GM12878 (cell line): ENCODE measurements at places on chromosomes 4 and X. TPM values are rescaled to one million over a fixed set of nuclear protein-coding genes. Genes with fewer than 3 reads are reported as not detected.

DNA sequence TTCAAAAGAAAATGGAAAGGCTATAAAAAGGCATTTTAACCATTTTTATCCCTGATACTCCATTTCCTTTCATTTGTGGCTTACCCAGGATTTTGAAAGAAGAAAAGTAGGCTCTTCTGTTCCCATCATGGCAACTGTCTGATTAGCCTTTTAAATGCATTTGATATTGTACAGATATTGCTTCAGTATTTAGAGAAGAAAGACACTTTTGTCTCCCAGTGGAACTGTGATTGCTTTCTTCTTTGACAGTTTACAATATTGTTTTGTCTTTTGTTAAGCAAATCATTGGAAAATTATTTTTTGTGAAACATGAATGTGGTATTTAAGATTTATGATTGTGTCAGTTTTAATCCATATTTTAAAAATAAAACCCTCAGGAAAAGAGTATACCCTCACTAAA, 297.4 kb upstream of the TACR3 start:
- no peak for DNase-seq
- no peaks in the 10 kb centered on the region for H3K4me1 ChIP-seq
- H3K4me3 ChIP-seq, result no peak overlapping the region
- H3K36me3 ChIP-seq, result no peaks in the 10 kb centered on the region
- no peak overlapping the region for H3K27ac ChIP-seq

DNA sequence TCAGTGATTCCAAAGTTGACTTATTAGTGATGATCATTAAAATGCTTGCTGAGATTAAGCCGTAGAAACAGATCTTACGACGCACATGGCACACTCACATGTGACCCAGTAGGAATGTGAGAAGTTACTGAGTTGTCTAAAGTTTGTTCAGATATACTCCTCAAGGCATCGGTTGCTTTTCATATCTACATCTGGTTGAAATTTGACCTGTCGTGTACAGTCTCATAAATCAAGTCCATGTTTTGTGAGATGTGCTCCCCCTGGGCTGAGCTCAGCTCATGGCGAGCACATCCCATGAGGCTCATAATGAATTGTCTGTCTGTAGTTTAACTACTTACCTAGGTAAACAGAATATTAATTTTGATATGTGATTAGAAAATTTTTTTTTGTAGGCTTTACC, 67.0 kb downstream of the TNIP2 start:
- H3K4me1 ChIP-seq, result peaks cover 34% of the 10 kb centered on the region
- H3K4me3 ChIP-seq, result no peak overlapping the region
- H3K36me3 ChIP-seq, result peaks cover 23% of the 10 kb centered on the region

The SAGE1 gene
- total RNA-seq, result 0.08 TPM in 1 of 2 replicates, not detected in the other

DNA sequence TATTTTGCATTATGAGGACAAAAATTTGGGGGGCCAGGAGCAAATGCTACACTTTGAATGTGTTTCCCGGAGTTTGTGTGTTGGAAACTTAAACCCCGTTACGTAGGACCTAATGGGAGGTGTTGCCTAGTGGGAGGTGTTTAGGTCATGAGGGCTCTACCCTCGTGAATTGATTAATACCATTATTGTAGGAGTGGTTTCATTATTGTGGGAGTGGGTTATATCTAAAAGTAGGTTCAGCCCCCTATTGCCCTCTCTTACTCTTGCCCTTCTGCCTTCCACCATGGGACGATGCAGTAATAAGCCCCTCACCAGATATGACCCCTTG, 15.5 kb downstream of the UBA6 start:
- no peak overlapping the region for H3K4me3 ChIP-seq
- no peak overlapping the region for H3K27ac ChIP-seq
- no peak for DNase-seq

The HTRA3 gene
- 0.08 TPM in 1 of 2 replicates, not detected in the other for total RNA-seq

DNA sequence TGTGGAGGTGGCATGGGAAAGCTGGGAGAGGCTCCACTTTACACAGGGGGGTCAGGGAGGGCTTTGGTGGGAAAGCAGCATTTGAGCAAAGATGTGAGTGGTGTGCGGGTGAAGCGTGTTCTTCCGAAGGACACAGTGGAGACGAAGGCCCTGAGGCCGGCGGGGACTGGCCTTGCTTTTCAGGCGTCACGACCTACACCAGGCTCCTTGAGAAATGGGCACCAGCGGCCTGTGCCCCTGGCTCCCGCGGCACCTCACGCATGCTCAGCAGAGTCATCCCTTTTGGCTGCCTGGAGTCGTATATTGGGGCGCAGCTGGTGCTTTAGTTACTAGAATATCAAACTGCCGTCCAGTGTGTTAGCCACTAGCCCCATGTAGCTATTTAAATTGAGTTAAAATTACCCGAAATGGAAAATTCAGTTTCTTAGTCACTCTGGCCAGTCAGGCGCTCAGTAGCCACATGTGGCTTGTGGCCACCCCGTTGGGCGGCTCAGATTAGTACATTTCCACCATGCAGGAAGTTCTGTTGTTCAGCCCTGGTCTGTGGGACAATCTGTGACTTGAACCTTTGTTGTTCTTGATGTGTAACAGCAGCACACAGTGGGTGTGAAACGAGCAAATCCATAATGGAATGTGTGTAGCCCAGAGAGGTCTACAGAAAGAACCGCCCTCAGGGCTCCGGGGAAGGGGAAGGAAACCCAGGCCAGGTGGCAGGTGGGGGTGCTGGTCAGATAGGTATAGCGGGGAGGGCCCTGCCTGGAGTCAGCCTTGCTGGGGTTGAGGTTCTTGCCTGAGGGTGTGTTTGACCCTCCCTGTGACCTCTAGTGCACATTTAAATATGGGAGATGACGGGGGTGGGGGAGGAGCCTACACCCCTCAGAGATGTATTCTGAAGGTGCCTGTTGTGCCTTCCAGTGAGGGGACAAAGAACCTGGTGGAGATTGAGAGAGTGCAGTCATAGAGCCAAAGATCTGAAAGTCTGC, 30.4 kb downstream of the TBC1D14 start:
- peak overlapping the region; percentile 13; the same call in 1 of the 2 replicates for H3K27ac ChIP-seq
- 0 out of 2 replicates have a peak overlapping the region, but pooled peaks have one; percentile 12 for H3K4me3 ChIP-seq
- no peaks in the 10 kb centered on the region for H3K27me3 ChIP-seq
- peaks cover 55% of the 10 kb centered on the region for H3K4me1 ChIP-seq

DNA sequence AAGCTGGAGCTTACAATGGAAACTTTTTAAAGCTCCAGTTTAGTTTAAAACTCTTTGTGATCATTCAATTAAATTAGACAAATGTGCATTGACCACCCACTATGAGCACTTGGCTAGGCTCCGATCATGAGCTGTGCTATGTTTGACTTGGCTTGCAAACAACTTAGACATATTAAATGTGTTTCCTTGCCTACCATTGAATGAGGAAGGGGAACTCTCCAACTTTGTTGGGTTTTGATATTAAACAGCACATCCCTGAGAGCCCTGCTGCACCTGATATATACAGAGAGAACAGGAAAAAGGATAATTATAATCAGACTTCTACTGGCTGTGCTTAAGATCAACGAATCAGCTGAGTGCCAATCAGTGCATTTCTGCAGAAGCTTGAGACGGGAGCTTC, 71.4 kb upstream of the ADGRL3 start:
- no peak overlapping the region for H3K4me3 ChIP-seq
- H3K27me3 ChIP-seq, result no peaks in the 10 kb centered on the region

- H3K4me1 ChIP-seq, result peaks cover 4% of the 10 kb centered on the region; the same call in 1 of the 2 replicates
- H3K36me3 ChIP-seq, result no peaks in the 10 kb centered on the region
- no peak overlapping the region for H3K4me3 ChIP-seq
- no peak overlapping the region for H3K27ac ChIP-seq
- no peak for DNase-seq
- H3K27me3 ChIP-seq, result no peaks in the 10 kb centered on the region; the same call in 1 of the 2 replicates
Measured at GRCh38 chr4:3707423-3708102, 58.6 kb upstream of the ADRA2C start.

GRCh38 chr4:102518703-102519131, 17.6 kb downstream of the NFKB1 start:
- H3K4me3 ChIP-seq, result no peak overlapping the region
- H3K36me3 ChIP-seq, result no peaks in the 10 kb centered on the region

DNA sequence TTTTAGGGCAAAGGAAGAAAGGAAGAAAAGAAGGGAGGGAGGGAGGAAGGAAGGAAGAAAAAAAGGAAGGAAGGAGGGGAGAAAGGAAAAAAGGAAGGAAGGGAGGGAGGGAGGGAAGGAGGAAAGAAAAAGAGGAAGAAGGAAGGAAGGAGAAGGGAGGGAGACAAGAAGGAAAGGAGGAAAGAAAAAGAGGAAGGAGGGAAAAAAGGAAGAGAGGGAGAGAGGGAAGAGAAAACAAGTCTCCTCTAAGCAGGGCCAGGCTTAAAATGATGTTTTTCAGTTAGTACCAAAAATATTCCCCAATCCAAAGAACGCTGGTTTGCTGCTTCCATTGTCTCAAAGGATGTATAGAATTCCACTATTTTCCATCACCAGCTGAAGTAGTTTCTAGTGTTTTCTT, 2.0 kb downstream of the TIGD4 start:
- H3K4me1 ChIP-seq, result peaks cover 5% of the 10 kb centered on the region
- no peak overlapping the region for H3K4me3 ChIP-seq
- H3K36me3 ChIP-seq, result no peaks in the 10 kb centered on the region
- H3K27ac ChIP-seq, result no peak overlapping the region

The LIMCH1 gene
- total RNA-seq, result 0.15 and 0.27 TPM in 2 replicates

DNA sequence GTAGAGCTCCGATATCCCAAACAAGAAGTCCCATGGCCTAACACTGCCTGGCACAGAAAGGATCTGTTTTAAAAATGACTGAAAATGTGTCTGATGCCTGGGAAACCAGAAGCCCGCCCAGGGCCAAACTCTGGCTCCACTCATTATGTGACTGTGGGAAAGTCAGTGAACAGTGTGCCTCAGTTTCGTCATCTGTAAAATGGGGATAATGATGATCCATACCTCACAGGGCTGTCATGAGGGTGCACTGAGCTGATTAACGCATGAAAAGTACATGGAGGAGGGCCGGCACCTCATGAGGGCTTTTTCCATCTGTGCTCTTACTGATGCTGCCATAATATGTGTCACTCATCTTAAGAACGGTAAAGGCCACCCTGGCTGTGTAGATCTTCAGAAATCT, 5.1 kb downstream of the SLC2A9 start:
- no peak overlapping the region for H3K4me3 ChIP-seq
- H3K27ac ChIP-seq, result no peak overlapping the region
- no peaks in the 10 kb centered on the region for H3K27me3 ChIP-seq
- H3K36me3 ChIP-seq, result no peaks in the 10 kb centered on the region

DNA sequence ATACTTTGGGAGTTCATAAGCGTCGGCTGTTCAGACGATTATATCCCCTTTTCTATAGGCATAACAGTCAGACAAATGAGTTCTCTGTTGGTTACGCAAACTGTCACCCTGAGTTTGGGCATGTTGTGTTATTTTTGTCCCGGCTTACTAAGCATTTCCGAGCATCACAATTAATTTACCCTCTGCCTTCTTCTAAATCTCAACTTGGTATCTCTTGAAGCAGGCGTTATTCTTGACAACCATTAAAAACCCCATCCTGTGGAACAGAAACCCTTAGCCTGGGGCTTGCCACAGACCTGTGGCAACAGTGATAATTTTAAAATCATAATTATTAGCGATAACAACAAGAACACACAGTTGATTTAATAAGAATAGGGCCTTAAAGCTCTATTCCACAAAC, 558.7 kb downstream of the INPP4B start:
- H3K4me1 ChIP-seq, result no peaks in the 10 kb centered on the region

The HMGN5 gene
- 11.1 and 13.7 TPM in 2 replicates for total RNA-seq

GRCh38 chr4:37132351-37132974, 112.1 kb upstream of the NWD2 start:
- H3K4me3 ChIP-seq, result no peak overlapping the region
- H3K36me3 ChIP-seq, result no peaks in the 10 kb centered on the region
- no peaks in the 10 kb centered on the region for H3K27me3 ChIP-seq
- no peak overlapping the region for H3K27ac ChIP-seq
- no peak for DNase-seq

GRCh38 chrX:42759881-42760280, 18.1 kb downstream of the PPP1R2C start:
- no peak for DNase-seq
- H3K4me1 ChIP-seq, result no peaks in the 10 kb centered on the region
- no peaks in the 10 kb centered on the region for H3K36me3 ChIP-seq
- no peak overlapping the region for H3K27ac ChIP-seq
- H3K4me3 ChIP-seq, result no peak overlapping the region

DNA sequence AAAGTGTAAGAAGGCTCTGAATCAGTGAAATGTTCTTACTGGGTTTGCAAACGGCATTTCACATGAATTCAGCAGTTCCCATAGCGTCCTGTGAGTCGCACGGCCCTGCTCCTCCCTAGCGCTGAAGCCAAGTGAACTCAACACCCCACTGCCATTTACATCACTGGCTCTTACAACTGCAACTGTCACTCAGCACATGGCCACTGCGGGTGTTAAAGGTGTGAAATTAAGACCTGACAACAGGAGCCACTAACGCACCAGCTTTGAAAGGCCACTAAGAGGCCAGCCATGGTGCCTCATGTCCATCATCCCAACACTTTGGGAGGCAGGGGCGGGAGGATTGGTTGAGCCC, 31.7 kb downstream of the RNF212 start:
- no peaks in the 10 kb centered on the region for H3K36me3 ChIP-seq
- H3K4me3 ChIP-seq, result no peak overlapping the region
- no peak overlapping the region for H3K27ac ChIP-seq
- H3K4me1 ChIP-seq, result no peaks in the 10 kb centered on the region
- H3K27me3 ChIP-seq, result no peaks in the 10 kb centered on the region
- DNase-seq, result no peak

DNA sequence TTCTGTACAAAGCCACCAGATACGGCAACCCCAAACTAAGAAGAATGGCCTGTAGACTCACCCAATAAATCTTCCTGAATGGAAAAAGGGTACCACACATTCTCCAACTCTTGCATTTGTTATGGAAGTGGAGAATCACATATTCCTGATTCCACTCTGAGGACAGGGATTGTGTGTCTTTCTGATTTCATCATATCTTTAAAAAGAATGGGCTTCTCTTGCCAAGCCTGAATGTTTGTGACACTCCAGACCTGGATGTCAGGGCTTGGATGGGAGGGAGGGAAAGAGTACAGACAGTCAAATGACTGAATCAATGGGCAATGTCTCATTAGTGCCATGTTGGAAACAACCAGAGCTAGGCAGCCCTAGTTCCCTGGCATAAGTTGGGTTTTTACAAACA, 77.4 kb downstream of the PLAC1 start:
- no peak overlapping the region for H3K4me3 ChIP-seq
- H3K27ac ChIP-seq, result no peak overlapping the region
- H3K27me3 ChIP-seq, result no peaks in the 10 kb centered on the region
- no peaks in the 10 kb centered on the region for H3K36me3 ChIP-seq

DNA sequence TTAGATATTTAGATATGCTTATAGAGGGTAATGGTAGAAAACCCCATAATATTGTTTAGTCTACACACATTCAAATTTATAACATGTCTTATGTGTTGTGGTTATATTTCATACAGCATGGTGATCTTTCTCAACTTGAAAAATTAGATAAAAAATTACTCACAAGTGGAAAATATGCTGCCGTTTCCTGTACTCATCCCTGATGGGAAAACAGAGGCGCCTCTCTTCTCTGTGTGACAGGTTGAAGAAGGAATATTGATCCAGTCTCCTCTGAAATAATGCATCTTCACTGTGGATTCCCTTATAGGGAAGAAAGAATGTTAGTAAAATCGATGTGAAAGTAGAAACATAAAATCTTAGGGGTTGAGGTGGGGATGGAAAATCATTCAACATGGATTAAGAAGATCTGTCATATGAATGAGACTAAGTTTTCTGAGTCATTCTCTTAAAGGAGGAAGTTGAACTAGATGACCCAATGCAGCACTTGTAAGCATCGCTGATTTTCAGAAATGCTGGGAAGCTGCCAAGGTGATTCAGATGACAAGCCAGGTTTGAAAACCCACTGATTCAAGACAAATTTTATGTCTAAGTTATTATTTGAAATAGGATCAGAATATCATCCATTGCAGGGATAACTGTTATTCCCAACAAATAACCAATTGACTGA, 70.7 kb downstream of the ANKRD50 start:
- no peaks in the 10 kb centered on the region for H3K27me3 ChIP-seq
- no peak for DNase-seq
- H3K36me3 ChIP-seq, result no peaks in the 10 kb centered on the region
- H3K4me1 ChIP-seq, result no peaks in the 10 kb centered on the region
- no peak overlapping the region for H3K27ac ChIP-seq
- H3K4me3 ChIP-seq, result no peak overlapping the region

The CT45A5 gene
- total RNA-seq, result not detected in 2 replicates

The ATP2B3 gene
- not detected in 2 replicates for total RNA-seq
